Pancreas (tissue), 10 donors: ENCODE measurements at places on chromosomes 12 and 14. TPM values are rescaled to one million over a fixed set of nuclear protein-coding genes. Genes with fewer than 3 reads are reported as not detected.

- no peak overlapping the region for H3K4me3 ChIP-seq
- no peaks in the 10 kb centered on the region for H3K4me1 ChIP-seq
- no peaks in the 10 kb centered on the region for H3K36me3 ChIP-seq
- no peak overlapping the region for H3K27ac ChIP-seq
- no peak for DNase-seq
Observed at GRCh38 chr14:60344751-60345150, 95.7 kb downstream of the PPM1A start.

DNA sequence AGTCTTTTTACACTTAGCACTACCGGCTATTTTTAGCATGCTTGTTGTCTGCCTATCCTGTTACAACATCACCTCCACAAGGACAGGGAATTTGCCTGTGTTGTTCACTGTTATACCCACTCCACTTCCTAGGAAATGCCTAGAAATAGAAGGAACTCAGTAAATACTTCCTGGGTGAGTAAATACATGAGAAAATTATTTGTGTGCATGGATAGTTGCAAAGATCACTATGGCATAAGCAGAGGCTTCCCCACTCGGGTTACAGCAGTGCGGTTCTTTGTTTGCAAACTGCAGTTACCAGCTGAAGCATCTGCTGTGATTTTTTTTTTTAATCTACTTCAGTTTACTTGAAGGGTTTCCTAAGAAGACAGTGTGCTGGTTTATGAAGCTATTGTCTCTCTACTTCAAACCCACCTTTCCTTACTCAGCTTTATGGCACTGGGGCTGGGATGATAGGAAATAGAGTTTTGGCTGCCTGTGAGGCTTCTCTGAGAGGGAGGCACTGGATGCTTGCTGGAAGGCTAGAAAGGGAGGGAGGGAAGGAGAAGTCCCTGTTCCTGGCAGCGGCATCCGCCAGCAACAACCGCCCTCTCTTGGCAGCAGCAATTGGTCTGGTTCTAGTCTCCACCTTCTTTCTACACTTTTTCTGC, 29.0 kb downstream of the PDE6H start:
- H3K27me3 ChIP-seq: no peaks in the 10 kb centered on the region
- no peak for DNase-seq
- H3K36me3 ChIP-seq: no peaks in the 10 kb centered on the region
- H3K4me1 ChIP-seq: peaks cover 4% of the 10 kb centered on the region
- no peak overlapping the region for H3K4me3 ChIP-seq

- no peaks in the 10 kb centered on the region for H3K4me1 ChIP-seq
- H3K36me3 ChIP-seq: no peaks in the 10 kb centered on the region
- no peaks in the 10 kb centered on the region for H3K27me3 ChIP-seq
- DNase-seq: peak; percentile 58
- H3K4me3 ChIP-seq: no peak overlapping the region
Observed at GRCh38 chr14:41609704-41610183, 3.1 kb downstream of the LRFN5 start.

GRCh38 chr12:28024231-28024995, 51.9 kb upstream of the PTHLH start:
- H3K36me3 ChIP-seq: no peaks in the 10 kb centered on the region
- no peak for DNase-seq
- no peak overlapping the region for H3K4me3 ChIP-seq

- no peak overlapping the region for H3K27ac ChIP-seq
- DNase-seq: peak; percentile 15
- no peak overlapping the region for H3K4me3 ChIP-seq
Observed at GRCh38 chr14:103502877-103503276, 19.8 kb downstream of the CKB start.

DNA sequence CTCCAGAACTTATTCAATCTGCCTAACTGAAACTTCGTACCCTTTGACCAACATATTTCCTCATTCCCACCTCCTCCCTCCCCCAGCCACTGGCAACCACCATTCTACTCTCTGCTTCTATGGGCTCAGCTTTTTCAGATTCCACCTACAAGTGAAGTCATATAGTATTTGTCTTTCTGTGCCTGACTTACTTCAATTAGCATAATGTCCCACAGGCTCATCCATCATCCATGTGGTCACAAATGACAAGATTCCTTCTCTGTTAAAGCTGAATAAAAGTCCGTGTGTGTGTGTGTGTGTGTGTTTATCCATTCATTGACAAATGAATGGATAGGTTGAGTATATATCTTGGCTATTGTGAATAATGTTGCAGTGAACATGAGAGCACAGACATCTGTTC, 1.3 kb upstream of the C14orf39 start:
- no peak overlapping the region for H3K27ac ChIP-seq
- no peaks in the 10 kb centered on the region for H3K36me3 ChIP-seq
- H3K4me3 ChIP-seq: no peak overlapping the region
- H3K4me1 ChIP-seq: no peaks in the 10 kb centered on the region
- H3K27me3 ChIP-seq: peaks cover 50% of the 10 kb centered on the region

GRCh38 chr12:130613131-130613530, 103.0 kb downstream of the RIMBP2 start:
- no peak overlapping the region for H3K4me3 ChIP-seq
- H3K27ac ChIP-seq: no peak overlapping the region
- H3K4me1 ChIP-seq: no peaks in the 10 kb centered on the region
- H3K27me3 ChIP-seq: no peaks in the 10 kb centered on the region

GRCh38 chr14:26448181-26448855, 149.5 kb downstream of the NOVA1 start:
- no peak overlapping the region for H3K27ac ChIP-seq
- H3K27me3 ChIP-seq: no peaks in the 10 kb centered on the region
- no peak overlapping the region for H3K4me3 ChIP-seq
- H3K4me1 ChIP-seq: no peaks in the 10 kb centered on the region

Gene TMPRSS12
- not detected for total RNA-seq

Gene ATF7
- 15.0 TPM for total RNA-seq

Gene SYNDIG1L
- not detected for total RNA-seq
